Renal cortical epithelial cell (primary cell): ENCODE measurements at places on chromosomes 1 and 21.
A peak's percentile ranks its signal among the peaks of the same experiment; 100 is the strongest.

GRCh38 chr1:66552287-66552686 is 18.3 kb downstream of the SGIP1 start:
- DNase-seq, result no peak

GRCh38 chr1:83964153-83964552 is 34.8 kb downstream of the TTLL7 start:
- DNase-seq, result no peak

DNA sequence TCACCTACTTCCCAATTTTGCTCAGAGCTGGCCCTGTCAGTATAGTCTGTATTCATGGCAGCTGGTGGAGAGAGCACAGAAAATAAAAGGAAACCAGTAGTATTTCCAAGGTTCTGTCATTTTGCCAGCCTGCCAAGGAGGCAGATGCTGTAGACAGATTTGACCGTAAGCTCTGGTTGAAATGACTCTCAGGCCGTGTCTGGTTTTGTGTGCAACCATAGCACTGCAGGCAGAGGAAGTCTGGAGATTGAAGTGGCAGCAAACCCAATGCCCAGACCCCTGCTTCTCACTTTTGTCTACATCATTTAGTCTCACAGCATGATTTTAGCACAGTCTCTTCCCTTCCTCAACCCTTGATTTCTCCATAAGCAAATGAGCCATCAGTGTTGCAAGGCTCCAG is 291.7 kb downstream of the PAPPA2 start:
- no peak for DNase-seq

DNA sequence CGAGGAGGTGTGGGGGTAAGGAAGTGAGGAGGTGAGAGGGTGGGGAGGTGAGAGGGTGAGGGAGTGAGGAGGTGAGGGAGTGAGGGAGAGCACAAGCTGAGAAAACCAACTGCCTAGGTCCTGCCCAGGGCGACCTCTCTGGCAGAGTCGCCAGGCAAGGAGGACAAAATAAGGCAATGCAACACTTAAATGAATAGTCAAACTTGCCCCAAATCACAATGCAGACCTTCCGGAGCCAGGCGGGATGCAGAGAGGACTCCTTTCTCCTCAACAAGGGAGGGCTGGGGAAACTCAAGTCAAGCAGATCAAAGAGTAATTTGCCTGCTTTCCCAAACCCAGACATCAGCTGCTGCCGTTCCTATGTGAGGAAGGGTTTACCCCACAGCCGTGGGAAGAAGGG is 86.0 kb downstream of the CCDC185 start:
- DNase-seq, result no peak

GRCh38 chr1:59266927-59267293 is 30.0 kb upstream of the FGGY start:
- DNase-seq, result no peak

DNA sequence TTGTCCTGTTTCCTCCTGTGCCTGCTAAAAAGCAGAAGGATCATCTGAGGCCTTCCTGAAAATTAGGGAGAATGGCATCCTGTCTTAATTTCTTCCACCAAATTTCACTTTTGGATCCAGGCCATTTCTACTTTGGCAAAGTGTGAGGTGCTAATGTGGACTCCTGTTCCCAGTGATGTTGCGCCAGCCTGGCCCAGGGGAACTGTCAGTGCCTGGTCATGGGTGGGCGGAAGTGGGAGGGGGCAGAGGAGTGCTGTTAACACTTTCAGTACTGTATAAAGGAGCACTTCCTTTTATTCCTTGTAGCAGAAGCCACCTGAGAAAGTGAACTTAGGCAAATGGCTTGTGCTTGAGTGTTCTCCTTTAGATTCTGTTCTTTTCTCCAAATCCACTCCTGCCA is 19.9 kb downstream of the ELAPOR1 start:
- no peak for DNase-seq

DNA sequence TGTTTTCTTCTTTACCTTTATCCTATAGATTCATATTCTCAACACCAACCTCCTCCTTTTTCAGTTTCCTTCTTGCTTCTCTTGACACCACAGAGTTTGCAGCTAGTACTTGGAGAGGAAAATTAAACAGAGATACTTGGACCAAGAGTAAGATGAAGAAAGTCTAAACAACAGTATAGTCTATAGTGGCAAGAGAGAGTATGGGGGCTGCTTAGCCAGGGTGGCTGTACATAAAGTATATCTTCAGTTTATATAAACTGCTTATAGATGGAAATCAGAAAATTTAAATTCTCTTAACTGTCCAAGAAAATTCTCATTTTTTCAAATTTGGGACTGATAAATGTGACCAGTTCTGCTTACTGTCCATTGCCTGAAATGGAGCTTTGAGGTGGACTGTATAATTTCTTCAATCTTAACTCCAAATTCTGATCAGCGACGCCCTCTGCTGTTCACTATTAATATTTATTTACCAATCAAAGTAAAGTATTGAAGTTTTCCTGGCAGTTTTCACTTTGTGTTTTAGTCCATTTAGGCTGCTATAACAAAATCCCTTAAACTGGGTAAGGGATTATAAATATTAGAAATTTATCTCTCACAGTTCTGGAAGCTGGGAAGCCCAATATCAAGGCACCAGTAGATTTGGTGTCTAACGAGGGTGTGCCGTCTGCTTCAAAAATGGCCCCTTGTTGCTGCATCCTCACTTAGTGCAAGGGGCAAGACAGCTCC is 14.8 kb upstream of the METTL18 start:
- peak; percentile 42 for DNase-seq

GRCh38 chr1:24990136-24990535 is 60.1 kb upstream of the RUNX3 start:
- no peak for DNase-seq

DNA sequence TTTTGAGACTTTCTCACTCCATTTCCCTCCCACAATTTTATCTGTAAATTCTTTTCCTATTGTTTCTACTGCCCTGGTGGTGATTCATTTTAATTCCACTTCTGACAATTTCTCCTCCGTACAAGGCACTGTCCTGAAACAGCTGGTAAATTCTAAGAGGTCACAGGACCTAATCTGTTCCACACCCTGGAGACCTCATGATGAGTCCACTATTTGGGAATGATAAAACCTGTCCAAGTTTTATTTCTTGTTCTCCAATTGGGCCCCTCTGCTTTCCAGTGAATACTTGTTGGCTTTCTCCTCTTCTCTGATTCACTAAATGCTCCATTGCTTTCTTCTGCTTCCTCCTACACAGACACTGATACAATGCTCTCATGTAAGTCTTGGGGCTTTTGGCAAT is 343.1 kb upstream of the DUSP10 start:
- DNase-seq, result peak; percentile 84

DNA sequence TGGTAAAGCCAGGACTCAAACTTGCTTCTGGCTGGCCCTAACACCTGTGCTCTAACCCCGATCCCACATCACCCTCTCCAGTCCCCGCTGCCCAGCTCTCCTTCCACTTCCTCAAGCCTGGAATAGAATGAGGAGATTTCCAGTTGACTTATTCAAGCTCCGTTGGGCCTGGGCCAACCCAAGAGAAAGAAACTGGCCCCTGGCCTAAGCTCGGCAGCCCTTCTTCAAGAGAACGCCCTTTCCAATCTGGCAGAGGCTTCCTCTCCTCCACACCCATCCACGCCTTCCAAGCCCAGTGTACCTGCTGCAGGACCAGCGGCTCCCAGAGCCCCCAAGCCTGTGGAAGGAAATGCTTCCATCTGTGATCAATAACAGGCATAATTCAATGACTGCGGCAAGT is 51.9 kb downstream of the LRRN2 start:
- no peak for DNase-seq

DNA sequence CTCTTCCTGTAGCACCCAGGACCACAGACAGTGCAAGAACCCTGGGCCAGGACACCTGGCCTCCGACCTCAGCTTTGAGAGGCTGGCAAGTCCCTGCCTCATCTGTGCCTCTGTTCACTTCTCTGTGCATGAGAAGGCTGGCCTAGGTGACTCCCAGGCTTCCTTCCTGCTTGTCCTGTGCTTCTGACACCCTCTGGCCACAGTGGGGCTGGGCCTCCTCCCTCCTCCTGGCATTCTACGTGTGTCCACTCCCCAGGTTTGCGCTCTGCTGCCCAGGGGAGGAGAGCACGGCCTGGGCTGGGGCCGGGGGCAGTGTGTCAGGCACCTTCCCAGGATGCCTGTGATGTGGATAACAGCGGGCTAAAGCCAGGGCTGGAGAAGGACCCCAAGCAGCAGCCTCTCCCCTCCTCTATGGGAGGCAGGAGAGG is 30.3 kb upstream of the PKP1 start:
- no peak for DNase-seq

DNA sequence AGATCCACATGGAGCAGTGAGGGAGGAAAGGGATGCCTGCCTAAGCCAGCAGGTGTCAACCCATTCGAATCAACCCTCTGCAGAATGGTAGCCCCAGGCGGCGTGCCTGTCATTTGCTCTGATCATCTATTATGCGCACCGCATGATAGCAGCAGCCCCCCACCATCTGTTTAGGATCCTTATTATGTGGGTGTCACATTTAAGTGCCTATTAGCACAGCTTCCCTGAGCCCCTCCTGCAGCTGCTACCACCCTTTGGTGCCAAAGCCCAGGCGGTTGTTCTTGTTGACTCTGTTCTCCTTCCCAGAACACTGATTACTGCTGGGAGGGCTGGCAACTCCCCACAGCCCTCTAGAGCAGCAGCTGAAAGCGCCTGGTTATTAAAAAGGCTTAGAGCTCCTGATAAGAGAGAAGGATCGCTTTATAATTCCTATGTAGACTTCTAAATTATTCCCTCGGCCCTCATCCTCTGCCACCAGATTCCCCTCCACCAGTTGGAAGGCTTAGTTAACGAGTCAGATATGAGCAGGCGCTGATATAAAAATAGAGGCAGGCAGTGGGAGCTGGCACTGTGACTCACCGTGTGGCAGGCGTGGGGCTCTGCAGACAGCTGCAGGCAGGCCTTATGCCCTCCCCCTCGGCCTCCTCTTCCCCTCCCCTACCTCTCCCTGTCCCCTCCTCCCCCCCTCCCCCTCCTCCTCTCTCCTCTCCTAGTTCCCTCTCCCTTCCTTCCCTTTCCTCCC is 23.0 kb downstream of the ACTA1 start:
- DNase-seq, result peak; percentile 52

GRCh38 chr1:190183588-190183987 is 294.1 kb downstream of the BRINP3 start:
- no peak for DNase-seq

- DNase-seq, result no peak
Observed at GRCh38 chr1:232196042-232196441, 433.9 kb downstream of the SIPA1L2 start.

- DNase-seq, result peak; percentile 69
Observed at GRCh38 chr1:64171797-64172281, 31.6 kb upstream of the UBE2U start.

GRCh38 chr1:9451081-9451480 is 88.2 kb upstream of the SLC25A33 start:
- DNase-seq, result no peak

DNA sequence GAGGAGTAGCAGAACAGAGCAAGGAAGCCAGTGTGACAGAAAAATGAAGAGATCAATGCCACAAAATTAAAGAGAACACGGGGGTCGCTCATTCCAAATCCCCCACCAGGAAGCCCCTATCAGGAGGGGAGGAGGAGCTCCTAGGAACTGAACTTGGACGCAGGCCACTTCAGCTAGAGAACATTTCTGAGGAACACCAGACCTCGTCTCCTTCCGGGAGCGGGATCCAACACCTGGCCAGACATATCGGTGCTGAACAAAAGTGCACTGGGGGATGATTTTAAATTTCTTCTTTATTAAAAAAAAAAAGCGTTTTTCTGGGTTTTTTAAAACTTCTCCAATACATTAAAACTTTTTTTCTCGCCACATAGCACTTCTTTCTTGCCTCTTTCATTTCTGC is 40.8 kb downstream of the OLFML2B start:
- no peak for DNase-seq

- DNase-seq, result peak; percentile 40
Observed at GRCh38 chr1:43285269-43285990, at the start of gene C1orf210. TSS of gene C1orf210 (minus strand) at chr1:43285581. CDS start at chr1:43283270, 2,311 bp downstream.

DNA sequence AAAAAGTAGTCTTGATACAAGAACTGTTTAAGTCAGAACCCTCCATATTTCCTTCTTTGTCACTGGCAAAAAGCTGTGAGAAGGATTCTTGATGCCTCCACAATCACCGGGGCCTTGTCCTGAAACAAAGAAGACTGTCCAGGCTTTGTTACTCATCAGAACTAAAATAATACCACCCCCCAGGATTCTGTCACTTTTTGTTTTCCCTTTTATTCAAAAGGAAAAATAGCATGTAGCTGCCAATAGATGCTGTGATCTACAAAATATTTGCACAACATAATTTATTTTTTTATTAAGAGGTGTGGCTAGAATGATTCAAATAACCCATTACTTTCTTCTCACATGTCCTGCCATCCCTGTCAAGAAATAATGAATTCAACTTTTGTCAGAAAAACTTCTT is 173.7 kb downstream of the LYPLAL1 start:
- no peak for DNase-seq

GRCh38 chr1:94038511-94038910 is 82.4 kb downstream of the ABCA4 start:
- DNase-seq, result no peak

GRCh38 chr1:170340308-170340707 is 191.7 kb upstream of the GORAB start:
- DNase-seq, result no peak

DNA sequence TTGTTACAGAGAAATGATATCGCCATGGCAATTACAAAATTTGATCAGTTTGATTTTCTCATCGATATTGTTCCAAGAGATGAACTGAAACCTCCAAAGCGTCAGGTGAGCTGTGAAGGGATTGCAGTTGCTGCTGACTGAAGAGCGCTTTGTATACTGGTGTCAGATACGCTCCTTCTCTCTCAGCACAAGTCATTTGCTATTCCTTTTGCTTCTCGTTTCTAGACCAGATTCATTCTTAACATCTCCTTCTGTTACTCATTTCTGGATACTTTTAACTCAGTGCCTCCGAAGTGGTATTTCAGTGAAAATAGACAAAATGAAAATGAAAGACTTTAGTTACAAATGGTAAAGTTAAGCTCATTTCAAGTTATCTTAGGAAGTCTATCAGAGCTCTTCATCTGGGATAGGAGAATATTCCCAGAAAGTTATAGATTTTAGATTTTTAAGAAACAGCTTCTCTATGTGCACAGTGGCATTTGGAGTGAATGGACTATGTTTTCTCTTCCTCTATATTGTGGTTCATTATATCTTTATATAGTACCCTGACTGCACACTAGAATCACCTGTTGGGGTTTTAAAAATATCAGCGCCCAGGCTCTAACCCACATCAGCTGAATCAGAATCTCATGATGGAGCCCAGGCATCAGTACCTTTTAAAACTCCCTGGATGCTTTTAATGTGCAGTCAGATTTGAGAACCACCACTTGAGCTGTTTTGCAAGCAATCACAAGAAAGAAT is 30.3 kb upstream of the KCNQ4 start:
- DNase-seq, result no peak

- DNase-seq, result peak; percentile 94
Observed at GRCh38 chr1:206503591-206504362, 3.6 kb upstream of the RASSF5 start.
